Cardiac fibroblast (primary cell): ENCODE measurements at places on chromosomes 16 and 17.

DNA sequence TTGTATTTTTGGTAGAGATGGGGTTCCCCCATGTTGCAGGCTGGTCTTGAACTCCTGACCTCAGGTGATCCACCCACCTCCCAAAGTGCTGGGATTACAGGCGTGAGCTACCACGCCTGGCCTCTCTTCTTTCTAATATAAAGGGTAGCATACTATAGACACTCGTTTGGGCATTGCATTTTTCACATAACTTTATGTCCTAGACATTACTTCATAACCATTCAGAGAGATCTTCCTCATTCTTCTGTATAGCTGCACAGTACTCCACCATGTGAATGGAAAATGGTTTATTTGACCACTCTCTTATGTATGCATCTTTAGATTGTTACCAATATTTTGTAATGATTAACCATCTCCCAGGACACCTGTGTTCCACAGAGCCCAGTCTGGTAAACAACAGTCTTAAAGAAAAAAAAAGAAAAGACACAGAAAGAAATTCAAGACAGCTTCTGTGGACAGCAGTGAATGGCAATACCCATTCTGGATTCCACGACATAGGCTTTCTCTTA, 42.1 kb downstream of the TK2 start:
- DNase-seq: no peak

GRCh38 chr16:54933281-54934011, 2.8 kb downstream of the IRX5 start:
- no peak for DNase-seq

DNA sequence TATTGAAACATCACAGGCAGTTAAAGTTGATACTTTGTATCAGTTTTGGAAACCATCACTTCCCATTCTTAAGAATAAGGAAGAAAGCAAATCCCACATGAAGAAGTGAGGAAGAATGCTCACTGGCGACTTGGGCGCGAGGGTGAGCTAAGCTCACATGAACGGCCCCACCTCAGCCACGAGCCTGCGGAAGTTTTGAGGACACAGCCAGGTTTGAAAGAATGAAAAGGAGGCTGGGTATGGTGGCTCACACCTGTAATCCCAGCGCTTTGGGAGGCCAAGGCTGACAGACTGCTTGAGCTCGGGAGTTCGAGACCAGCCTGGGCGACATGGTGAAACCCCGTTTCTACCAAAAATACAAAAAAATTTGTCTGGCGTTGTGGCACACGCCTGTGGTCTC, 110.3 kb upstream of the CHMP6 start:
- no peak for DNase-seq

GRCh38 chr16:81567987-81568748, 123.6 kb downstream of the CMIP start:
- peak; percentile 81 for DNase-seq

DNA sequence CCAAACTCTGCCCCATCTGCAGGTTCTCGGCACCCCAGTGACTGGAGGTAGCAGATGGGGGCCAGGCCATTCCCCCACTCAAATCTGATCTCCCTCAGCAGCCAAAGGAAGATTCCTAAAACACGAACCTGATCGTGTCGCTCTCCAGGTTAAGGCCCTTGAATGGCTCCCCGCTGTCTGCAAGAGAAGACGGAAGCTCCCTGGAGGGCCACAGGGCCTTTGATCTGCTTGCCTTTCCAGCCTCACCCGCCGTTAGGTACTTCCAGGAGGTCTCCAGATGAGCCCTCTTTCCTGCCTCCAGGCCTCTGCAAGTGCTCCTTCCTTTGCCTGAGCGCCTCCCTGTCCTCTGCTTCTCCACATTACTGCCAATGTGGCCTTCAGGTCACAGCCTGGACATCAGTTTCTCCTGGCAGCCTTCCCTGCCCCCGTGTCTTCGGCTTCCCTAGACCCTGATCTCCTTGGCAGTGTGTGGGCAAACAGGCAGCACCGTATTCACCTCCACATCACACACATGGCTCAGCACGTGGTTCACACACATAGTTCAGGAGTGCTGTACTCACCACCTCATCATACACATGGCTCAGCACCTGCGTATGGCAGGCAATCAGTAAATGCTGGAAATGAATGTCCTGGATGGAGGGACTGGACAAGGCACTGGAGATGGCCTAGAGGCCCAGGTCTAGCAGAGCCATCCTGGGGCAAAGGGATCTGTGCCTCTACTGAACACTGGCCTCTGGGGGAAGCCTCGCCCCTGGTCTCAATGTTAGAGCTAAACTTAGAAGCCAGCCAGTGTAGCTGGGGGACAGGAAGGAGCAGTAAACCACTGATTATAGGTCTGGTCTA, 26.4 kb upstream of the MRPS23 start:
- DNase-seq: no peak

DNA sequence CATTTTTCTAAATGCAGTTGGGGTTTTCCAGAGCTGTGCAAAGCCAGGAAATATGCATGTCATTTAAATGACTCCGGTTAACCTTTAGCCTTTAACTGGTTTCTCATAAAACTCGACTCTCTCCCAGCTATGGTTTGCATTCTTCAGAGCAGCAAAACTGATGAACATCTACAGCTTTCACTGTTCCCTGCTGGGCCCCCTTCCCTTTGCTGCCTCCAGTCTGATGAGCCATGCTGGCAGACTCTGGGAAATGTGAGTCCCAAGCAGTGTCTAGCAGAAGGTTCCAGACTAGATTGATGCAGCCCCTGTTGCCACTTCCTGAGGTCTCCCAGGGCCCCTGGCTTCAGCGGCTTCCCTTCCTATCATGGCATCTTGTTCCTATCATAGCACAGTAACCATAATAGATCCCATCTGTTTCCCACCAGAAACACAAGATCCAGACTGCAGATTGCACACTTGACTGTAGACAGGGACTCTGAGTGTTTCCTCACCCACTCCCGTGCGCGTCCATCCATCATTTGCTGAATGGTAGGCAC, 135.4 kb downstream of the CLEC16A start:
- peak; percentile 77 for DNase-seq

GRCh38 chr16:13060932-13061331, 159.5 kb downstream of the SHISA9 start:
- no peak for DNase-seq

DNA sequence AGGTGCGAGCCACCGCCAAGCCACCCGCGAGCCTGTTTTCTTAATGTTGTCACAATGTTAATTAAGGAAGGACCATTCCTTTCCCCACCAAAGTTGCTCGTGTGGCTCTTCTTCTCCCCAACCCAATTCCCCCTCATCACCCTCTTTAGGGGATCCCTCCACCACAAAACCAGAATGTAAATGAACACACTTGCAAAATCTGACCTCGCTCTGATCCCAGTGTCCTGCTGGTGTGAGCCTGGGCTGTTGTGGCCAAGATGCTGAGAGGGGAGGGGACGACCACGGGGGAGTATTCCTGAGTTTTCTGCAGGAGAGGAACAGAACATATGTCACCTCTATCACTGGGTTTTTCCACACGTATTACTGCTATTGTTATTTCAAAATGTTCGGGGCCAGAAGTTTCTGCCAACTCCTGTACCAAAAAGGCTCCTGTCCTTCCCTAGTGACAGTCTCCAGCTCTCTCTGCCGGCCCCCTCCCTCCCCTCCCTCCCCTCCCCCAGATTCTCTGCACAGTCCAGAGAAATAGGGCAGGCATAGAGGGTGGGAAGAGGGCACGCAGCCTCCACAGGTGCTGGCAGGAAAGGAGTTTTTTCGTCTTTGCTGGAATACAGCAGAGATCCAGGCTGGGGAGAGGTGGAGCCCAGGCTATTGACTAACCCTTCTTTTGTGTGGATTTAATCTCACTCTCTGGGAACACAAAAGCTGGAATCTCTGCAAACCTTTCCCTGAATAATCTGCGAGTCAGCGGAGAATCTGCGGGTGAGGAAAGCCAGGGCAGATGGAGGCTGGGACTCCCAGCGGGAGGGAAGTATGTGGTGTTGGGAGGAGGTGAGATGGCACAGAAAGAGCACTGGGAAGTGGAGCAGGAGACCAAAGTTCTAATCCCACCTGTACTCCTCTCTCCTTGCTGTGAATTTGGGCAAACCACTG, 4.5 kb upstream of the CA4 start:
- no peak for DNase-seq

- peak; percentile 88 for DNase-seq
Observed at GRCh38 chr17:57370037-57370581, 113.8 kb downstream of the MSI2 start.

GRCh38 chr17:39462631-39463375, 1.5 kb downstream of the CDK12 start:
- peak; percentile 27 for DNase-seq

- DNase-seq: no peak
Observed at GRCh38 chr16:82506692-82507670, 119.8 kb upstream of the CDH13 start.

GRCh38 chr17:31425282-31426040, 34.0 kb downstream of the RAB11FIP4 start:
- DNase-seq: no peak
